ENCODE measurements at places on chromosomes 6 and 20.

DNA sequence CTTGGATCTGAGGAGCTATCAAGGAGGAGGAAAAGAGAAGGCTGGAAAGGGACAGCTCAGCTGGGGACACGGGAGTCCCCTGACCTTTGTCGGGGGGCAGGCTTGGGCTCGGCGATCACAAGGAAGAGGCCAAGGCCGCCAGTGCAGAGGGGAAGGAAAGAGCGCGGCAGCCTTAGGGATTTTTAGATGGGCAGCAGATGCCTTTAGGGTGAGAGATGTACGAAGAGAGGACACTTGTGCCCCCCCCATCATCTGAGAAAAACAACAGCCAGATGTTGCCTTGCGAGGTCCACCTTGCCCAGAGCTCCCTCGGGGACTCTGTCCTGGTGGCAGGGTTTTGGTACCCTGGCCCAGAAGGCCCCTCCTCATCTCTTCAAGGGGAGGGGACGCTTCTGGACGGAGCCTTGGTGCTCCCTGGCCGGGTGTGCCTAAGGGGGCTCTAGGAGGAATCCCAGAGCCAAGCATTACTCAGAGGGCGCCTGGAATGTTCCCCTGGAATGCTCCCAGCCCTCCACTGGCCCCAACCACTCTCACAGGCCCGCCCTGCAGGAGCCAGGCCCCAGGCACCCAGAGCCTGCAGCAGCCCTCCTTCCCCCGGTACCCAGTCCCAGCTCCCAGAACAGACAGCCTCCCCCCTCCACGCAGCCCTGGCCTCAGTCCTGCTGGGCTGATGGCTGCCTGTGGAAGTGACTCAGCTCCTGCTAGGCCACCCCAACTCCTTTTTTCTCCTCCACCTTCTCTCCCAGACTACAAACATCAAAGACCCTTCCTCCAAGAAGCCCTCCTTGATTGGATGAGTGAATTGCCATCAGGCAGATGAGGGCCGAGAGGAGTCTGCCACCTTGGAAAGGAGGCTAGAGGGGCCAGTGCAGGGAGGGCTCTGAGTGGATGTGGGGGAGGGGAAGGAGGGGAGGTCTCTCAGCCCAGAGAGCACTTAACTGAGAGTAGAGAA is 1.8 kb downstream of the ADAM33 start:
- no peak for DNase-seq

DNA sequence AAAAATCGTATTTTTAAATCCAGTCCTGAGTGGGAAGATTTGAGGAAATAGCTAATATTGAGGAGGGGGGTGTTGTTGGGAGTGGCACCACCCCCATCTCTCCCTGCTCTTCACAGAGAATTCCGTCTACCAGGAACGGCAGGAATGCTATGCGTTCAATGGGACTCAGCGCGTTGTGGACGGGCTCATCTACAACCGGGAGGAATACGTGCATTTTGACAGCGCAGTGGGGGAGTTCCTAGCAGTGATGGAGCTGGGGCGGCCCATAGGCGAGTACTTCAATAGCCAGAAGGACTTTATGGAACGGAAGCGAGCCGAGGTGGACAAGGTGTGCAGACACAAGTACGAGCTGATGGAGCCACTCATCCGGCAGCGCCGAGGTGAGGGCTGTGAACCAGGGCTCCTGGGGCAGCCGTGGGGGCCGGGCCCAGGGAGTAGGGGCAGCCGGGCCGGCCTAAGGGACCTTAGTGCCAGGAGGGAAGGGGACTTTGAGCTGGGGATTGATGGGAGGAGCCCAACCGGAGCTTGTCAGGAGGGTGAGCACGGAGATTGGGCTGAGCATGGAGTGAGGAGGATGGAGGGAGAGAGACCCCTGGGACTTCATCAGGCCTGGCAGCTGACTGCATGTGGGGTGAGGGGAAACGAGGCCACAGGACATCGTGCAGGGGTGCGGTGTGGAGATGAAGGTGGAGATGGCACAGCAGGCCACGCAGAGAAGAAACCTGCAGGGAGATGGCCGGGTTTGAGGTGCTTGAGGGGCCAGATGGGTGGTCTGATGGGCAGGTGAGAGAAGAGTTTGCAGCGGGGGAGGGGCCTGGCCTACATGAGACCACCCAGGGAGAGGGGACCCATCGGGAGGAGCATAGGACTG is 41.3 kb downstream of the HLA-DPB1 start:
- no peak for DNase-seq

GRCh38 chr20:48422242-48422960 is 405.4 kb downstream of the PREX1 start:
- no peak for DNase-seq

DNA sequence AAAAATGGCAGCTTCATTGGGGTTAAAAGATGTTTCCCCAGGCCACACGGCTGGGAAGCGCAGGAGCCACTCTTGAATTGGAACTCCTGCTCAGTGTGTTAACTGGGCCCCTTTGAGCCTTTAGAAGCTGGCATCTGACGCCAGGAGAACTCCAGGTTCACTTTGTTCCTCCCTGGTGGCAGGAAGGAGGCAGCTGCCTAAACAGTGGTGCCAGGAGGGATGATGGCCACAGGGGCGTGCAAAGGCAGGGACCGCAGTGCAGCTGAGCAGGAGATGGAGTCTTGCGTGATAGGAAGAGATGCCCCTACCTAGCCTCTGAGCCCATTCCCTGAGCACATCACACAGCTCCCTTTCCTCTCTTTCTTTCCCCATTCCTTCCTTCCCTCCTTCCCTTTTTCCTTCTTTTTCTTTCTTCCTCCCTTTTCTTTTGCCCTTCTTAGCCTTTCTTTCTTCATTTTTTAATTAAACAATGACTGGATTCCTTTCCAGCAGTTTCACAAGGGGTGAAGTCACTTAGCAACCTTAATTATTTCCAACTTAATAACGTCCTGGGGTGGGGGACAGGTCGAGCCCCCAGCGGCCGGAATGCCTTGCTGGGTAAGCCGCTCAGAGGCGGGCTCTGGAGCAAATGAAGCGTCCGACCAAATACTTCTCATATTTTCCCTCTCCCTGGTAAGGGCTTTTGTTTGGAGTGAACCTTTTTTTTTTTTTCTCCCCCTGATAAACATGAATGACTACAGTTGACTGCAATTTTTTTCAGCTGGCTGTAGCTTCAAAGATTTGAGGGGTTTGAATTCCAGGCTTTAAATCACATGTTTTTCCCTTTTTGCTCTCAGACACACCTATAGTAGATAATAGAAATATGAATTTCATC is 20.8 kb upstream of the BMP7 start:
- no peak for DNase-seq

DNA sequence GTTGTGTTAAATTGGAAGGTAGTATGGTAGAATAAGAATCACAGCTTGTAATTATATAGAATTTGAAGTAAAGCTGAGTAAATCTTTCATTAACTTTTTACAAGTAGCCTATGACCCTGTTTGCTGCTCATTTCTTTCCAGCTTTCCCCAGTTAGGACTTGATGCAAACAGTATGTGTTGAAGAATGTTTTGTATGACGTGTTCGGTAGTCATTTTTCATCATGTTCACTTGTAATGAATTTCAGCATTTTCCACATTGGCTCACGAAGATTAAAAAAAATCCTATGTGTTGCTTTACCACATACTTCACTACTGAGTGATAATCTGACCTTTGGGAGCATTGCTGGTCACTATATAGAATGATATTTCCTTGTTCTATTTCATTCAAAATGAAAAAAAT is 162.4 kb downstream of the CDKAL1 start:
- DNase-seq, result no peak

Data from SW 1271 (cell line).